ENCODE measurements at places on chromosomes 4 and X.

GRCh38 chrX:155028877-155029291 is 2.2 kb downstream of the FUNDC2 start:
- no peak for DNase-seq

GRCh38 chrX:11351375-11352295 is 58.4 kb downstream of the AMELX start:
- DNase-seq = no peak

GRCh38 chrX:19799319-19800182 is 87.8 kb downstream of the SH3KBP1 start:
- DNase-seq = peak; percentile 69

DNA sequence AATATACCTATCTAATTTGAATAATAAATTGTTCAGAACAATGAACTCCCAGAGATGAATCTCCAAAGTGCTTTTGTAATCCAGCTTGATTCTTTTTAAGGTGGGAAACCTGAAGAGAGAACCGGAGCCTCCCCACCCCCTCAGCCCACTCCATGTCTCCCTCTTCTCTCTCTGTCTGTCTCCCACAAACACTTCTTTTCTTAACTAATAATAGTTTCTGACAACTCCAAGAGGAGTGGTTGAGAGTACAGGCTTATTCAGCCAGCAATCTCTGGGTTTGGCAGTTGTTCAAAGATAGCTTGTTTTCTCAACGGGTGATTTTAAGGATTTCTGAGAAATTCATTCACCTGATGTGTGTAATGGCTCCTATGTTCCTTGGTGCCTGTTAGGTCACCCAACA is 23.4 kb downstream of the PPP4R3C start:
- no peak for DNase-seq

- DNase-seq = no peak
Measured at GRCh38 chrX:99717716-99718115, 692.4 kb downstream of the PCDH19 start.

DNA sequence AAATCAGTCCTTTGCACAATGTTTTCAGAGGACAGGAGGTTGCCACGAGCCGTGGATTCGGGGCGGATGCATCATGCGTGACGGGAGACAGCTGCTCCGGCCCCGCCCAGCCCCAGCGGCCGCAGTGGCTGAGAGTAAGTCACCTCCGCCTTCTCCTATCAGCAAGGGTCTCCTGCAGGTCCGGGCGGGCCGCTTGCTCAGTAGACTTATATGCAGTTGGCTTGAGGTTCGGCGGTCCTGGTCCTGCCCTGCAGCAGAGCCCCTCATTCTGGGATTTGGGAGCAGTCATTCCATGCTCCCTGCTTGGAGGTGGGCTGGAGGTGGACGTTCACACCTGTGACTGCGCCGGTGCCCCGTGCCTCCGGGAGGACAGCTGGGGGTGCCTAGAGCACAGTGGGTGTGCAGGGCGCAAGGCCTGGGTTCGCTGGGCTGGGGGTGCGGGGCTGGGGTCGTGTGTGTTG is 86.3 kb upstream of the ADRA2C start:
- no peak for DNase-seq

- DNase-seq = no peak
Measured at GRCh38 chrX:11059933-11060332, 51.2 kb upstream of the HCCS start.

DNA sequence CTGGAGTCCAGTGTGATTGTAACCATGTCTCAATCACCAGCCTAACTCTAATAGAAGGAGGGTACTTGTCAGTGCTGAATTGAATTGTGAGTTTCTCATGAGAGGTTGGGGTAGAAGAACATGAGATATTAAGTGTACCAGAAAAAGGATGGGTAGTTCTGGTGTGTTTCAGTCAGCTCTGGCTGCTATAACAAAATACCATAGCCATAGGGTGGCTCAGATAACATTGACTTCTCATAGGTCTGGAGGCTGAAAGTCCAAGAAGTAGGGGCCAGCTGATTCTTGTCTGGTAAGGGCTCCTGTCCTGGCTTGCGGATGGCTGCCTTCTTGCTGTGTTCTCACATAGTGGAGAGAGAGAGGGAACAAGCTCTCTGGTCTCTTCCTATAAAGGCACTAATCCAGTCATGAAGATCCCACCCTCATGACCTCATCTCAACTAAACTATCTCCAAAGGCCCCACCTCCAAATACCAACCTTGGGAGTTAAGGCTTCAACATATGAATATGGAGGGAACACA is 35.6 kb upstream of the STX18 start:
- no peak for DNase-seq

GRCh38 chr4:178086320-178086719 is 644.1 kb upstream of the AGA start:
- no peak for DNase-seq

DNA sequence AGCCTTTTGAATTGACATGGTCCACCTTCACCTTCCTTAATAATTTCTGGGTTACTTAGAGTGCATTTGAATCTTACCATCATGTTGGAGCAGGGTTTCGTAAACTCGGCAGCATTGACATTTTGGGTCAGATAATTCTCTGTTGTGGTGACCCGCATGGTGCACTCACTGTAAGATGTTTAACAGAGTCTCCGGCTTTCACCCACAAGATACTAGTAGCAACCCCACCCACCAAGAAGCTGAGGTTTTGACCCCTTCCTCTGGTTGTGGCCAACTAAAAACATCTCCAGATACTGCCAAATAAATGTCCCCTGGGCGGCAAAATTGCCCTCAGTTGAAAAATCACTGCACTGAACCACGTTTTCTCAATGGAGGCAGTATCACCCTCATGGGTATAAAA is 62.7 kb downstream of the CHST7 start:
- no peak for DNase-seq

DNA sequence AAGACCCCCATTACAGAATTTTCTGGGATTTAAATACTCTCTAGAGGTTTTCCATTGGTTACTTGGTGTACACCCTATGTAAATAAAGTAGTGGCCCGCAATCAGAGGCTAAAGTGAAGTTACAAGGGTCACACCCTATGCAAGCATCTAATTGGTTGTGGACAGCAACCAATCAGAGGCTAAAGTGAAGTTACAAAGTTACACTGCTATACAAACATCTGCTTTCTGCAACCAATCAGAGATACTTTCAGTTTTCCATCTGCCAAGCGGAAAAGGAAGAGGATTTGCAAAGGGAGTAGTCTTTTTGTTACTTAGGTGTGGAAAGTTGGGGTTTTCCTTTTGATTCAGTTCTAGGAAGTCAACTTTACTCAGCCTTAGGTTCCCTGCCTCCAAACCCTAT is 2.0 kb upstream of the ATRX start:
- peak; percentile 59 for DNase-seq

DNA sequence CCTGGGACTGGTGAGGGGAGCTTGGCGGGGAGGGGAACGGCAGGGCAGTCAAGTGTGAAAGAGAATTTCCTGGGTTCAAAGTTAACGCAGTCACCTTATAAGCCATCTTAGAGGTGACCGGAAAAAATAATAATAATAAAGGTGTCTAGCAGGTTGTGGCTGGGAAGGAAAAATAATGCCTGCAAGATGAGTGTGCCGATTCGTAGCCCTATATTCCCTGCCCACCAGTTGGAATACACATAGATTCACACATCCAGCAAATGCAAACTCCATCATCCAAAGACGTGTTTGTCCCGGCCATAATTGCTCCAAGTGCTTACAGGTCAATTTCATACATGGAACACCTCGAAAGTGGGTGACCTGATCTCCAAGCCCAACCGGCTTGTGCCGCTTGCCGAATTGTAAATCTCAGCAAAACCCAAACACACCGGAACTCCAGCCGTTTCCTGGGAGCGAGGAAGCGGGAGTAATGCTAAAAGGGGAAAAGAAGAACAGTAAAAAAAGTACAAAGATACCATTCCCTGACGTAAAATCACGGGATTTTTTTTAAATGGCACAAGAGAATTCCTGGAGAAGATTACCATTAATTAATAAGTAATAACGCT is 1.3 kb upstream of the FAT1 start:
- DNase-seq = no peak
